ENCODE measurements at places on chromosomes 2 and 18. TPM values are rescaled to one million over a fixed set of nuclear protein-coding genes. Genes with fewer than 3 reads are reported as not detected.

GRCh38 chr18:31652357-31652756, 32.0 kb downstream of the B4GALT6 start:
- H3K4me1 ChIP-seq = no peaks in the 10 kb centered on the region
- no peak overlapping the region for H3K4me3 ChIP-seq
- H3K27me3 ChIP-seq = no peaks in the 10 kb centered on the region
- no peak for DNase-seq

GRCh38 chr2:46340740-46341420, 43.7 kb downstream of the EPAS1 start:
- H3K36me3 ChIP-seq = no peaks in the 10 kb centered on the region
- peaks cover 37% of the 10 kb centered on the region for H3K4me1 ChIP-seq
- H3K27ac ChIP-seq = peak overlapping the region; percentile 44
- no peak overlapping the region for H3K4me3 ChIP-seq

Gene SCYGR4
- polyA plus RNA-seq = not detected

DNA sequence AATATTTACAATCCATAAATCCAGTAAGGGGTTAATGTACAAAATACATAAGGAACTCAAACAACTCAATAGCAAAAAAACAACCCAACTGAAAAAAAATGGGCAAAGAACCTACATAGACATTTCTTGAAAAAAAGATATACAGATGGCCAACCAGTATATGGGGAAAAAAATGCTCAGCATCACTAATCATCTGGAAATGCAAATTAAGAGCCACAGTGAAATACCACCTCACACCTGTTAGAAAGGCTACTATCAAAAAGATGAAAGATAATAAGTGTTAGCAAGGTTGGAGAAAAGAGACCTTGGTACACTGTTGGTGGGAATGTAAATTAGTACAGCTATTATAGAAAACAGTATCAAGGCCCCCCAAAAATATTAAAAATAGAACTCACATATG, 14.6 kb downstream of the AP1S3 start:
- DNase-seq = no peak
- H3K27ac ChIP-seq = no peak overlapping the region
- H3K36me3 ChIP-seq = no peaks in the 10 kb centered on the region
- peaks cover 19% of the 10 kb centered on the region for H3K4me1 ChIP-seq
- no peak overlapping the region for H3K4me3 ChIP-seq

DNA sequence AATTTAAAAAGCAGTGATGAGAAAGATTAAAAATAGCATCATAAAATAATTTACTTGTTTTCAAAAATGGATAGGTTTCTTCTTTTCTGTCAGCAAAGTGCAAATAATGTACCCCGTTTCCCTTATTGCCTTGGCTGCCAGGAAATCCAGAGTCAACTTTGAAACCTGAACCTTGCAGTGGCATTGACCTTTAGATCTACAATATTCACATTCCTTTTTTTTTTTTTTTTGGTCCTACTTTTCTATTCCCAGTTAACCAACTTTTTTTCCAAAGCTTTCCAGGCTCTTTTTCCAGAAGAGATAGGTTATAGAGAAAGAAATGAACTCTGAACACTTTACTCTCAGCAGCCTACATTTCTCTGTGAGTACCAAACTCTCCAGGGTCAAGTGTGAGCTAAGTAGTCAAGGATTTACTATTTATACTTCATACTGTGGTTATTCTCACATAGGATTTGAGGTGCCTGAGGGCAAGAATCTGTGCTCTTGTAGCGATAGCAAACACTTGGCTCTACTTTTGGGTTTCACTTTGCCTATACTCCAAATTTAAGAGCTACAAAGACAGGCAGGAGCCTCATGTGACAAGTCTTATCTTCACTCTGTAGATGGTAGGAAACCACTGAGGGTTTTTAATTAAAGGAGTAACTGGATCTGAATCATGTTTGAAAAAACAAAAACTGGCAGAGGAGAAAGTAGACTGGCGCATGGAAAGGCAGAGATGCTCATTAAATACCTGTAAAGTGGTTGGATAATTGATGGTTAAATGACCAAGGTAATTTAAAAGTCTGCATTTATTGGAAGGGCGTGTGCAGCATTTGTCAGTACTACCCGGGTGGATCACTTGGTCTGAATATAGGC, 63.2 kb upstream of the TMEM17 start:
- DNase-seq = no peak
- no peaks in the 10 kb centered on the region for H3K36me3 ChIP-seq
- no peak overlapping the region for H3K4me3 ChIP-seq
- H3K27me3 ChIP-seq = peaks cover 10% of the 10 kb centered on the region
- H3K4me1 ChIP-seq = peaks cover 15% of the 10 kb centered on the region

- H3K27ac ChIP-seq = no peak overlapping the region
- no peak overlapping the region for H3K4me3 ChIP-seq
- H3K27me3 ChIP-seq = no peaks in the 10 kb centered on the region
- no peaks in the 10 kb centered on the region for H3K4me1 ChIP-seq
- no peak for DNase-seq
Measured at GRCh38 chr18:38307914-38308313, 742.3 kb upstream of the CELF4 start.

DNA sequence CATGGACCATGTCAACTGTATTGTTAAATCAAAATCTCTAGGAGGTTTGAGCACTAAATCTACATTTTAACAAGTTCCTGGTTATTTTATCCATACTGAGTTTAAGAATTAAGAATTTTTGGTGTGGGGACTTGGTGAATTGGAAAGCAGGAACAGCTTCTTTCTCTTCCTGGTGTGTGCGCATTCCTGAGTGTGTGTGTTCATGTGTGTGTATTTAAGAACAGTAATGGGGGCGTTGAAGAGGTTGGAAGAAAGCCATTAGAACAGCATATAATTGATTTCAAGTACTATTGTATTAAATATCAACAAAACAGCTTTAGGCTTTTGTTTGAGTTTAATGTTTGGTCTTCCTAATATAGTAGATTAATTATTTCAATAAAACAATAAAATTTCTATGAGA, 801.3 kb upstream of the ID2 start:
- no peak overlapping the region for H3K27ac ChIP-seq
- DNase-seq = no peak
- H3K36me3 ChIP-seq = no peaks in the 10 kb centered on the region
- H3K4me3 ChIP-seq = no peak overlapping the region
- H3K27me3 ChIP-seq = no peaks in the 10 kb centered on the region

Gene OTOS
- polyA plus RNA-seq = not detected

DNA sequence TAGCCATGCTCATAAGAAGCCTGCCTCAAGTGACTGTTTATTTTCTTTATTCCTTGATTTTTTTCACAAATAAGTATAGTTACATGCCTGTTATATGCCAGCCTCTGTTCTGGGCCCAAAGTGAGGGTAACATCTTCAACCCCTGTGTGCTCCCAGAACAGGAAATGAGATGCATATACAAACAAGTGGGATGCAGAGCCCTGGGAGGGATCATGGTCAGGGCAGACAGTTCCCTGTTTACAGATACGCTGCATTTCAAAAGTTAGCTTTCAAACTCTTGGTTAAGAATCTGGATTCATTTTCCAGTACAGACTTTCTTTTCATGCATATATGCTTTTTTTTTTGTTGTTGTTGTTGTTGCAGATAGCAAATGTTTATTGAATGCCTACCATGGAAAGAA, 24.4 kb downstream of the GPR39 start:
- no peak for DNase-seq
- H3K36me3 ChIP-seq = no peaks in the 10 kb centered on the region
- H3K4me1 ChIP-seq = no peaks in the 10 kb centered on the region
- no peak overlapping the region for H3K27ac ChIP-seq
- no peak overlapping the region for H3K4me3 ChIP-seq
- H3K27me3 ChIP-seq = no peaks in the 10 kb centered on the region

- no peak overlapping the region for H3K4me3 ChIP-seq
- no peaks in the 10 kb centered on the region for H3K36me3 ChIP-seq
- DNase-seq = no peak
- no peaks in the 10 kb centered on the region for H3K27me3 ChIP-seq
- no peak overlapping the region for H3K27ac ChIP-seq
- no peaks in the 10 kb centered on the region for H3K4me1 ChIP-seq
Measured at GRCh38 chr2:176895158-176895557, 317.4 kb upstream of the HNRNPA3 start.

DNA sequence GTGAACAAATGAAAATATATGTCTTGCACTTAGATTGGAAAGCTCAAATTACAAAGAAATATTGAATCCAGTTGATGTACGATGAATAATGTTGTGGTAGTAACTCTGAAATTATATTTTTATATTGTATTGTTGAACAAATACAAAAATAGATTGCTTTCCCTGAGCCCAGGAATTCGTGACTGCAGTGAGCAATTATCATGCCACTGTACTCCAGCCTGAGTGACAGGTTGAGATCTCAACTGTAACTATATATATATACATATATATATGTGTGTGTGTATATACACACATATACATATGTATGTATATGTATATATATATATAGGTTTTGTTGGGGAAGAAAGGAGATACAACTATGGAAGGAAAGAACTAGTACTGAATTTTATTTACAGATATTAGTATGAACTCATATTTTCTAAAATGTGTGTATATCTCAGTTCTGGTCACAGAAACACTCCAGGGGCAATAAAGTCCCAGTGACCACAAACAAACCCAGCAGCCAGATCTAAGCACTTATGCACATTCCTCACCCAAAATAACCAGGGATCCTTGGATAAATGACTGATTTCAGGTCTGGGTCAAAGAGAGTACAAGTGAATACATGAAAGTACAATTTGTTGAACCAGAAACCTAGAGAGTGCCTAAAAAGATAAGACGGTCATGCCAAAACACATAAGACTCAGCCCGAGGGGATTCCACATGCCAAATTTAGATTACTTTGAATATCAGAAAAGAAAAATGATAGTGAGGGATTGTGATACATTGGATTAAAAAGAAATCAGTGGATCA, 146.3 kb downstream of the TMX3 start:
- no peak for DNase-seq
- H3K27ac ChIP-seq = no peak overlapping the region
- H3K4me1 ChIP-seq = no peaks in the 10 kb centered on the region
- H3K36me3 ChIP-seq = no peaks in the 10 kb centered on the region
- no peaks in the 10 kb centered on the region for H3K27me3 ChIP-seq

Gene DNAJC5G
- polyA plus RNA-seq = not detected

Gene AQP12B
- 0.46 TPM for polyA plus RNA-seq

- no peak overlapping the region for H3K27ac ChIP-seq
- no peaks in the 10 kb centered on the region for H3K36me3 ChIP-seq
- H3K27me3 ChIP-seq = peaks cover 86% of the 10 kb centered on the region
- no peak for DNase-seq
Measured at GRCh38 chr2:173401716-173402326, 47.1 kb downstream of the CDCA7 start.

DNA sequence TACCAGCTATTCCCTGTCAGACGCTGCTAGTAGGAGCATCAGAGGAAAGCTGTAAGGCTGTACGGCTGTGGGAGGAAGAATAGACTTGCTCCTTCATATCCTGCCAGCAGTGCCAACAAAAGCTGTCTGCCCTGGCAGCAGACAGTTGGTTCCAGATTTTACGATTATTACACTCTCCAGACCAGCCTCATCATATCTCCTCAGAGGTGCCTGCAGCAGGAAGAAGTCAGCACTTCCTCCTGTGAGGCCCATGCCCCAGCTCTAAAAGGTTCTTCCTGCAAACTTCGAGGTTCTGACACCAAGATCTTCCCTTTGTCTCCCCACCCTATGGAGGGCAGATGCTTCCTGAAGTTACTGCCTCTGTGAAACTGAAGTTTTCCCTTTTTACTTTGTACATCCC, 537.7 kb upstream of the PKDCC start:
- DNase-seq = peak; percentile 4
- no peaks in the 10 kb centered on the region for H3K36me3 ChIP-seq
- no peak overlapping the region for H3K4me3 ChIP-seq

Gene OXER1
- 2.0 TPM for polyA plus RNA-seq

DNA sequence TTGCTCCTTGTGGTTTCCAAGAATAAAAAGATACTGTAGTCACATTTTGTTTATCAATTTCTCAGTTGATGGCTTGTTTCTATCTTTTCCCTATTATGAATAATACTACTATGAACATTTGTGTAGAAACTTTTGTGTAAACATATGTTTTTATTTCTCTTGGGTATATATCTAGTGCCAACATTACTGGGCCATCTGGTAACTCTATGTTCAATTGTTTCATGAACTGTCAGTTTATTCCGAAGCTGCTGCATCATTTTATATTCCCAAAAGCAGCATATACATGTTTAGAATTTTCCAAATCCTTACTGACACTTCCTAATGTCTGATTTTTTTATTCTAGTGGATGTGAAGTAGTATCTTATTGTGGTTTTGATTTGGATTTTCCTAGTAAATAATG, 737.6 kb upstream of the TMEFF2 start:
- DNase-seq = no peak
- H3K4me3 ChIP-seq = no peak overlapping the region
- H3K27me3 ChIP-seq = no peaks in the 10 kb centered on the region
- no peak overlapping the region for H3K27ac ChIP-seq

Gene COL4A4
- polyA plus RNA-seq = 0.15 TPM

- peaks cover 49% of the 10 kb centered on the region for H3K4me1 ChIP-seq
- H3K36me3 ChIP-seq = no peaks in the 10 kb centered on the region
- H3K4me3 ChIP-seq = no peak overlapping the region
- no peaks in the 10 kb centered on the region for H3K27me3 ChIP-seq
- no peak for DNase-seq
Measured at GRCh38 chr2:120228503-120228902, 5.3 kb upstream of the TMEM185B start.

DNA sequence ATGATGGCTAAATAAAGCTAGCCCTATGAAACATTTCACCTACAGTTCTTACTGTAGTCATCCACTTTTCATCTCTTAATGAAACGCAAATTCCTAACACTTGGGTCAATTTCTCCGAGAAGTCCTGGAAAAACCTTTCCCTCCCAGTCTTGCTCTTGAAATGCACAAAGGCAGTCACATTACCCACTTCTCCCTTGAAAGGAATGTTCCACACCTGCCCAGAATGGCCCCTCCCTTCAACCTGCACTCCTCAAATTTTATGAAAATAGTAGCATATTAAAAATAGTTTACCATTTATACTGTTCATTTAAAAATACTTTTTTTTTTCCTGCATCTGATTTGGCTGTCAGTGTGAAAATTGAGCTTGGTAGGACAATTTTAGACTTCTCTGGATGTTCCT, 64.7 kb upstream of the ACAA2 start:
- no peak overlapping the region for H3K27ac ChIP-seq
- no peaks in the 10 kb centered on the region for H3K27me3 ChIP-seq
- H3K36me3 ChIP-seq = peaks cover 4% of the 10 kb centered on the region
- no peak overlapping the region for H3K4me3 ChIP-seq
- DNase-seq = no peak

Gene HMSD
- 0.31 TPM for polyA plus RNA-seq

- no peak for DNase-seq
- H3K4me3 ChIP-seq = no peak overlapping the region
- H3K27me3 ChIP-seq = no peaks in the 10 kb centered on the region
- no peak overlapping the region for H3K27ac ChIP-seq
Measured at GRCh38 chr2:152420363-152420762, 85.4 kb downstream of the FMNL2 start.

- no peaks in the 10 kb centered on the region for H3K27me3 ChIP-seq
- H3K27ac ChIP-seq = no peak overlapping the region
Measured at GRCh38 chr18:32607816-32608215, 137.1 kb upstream of the GAREM1 start.

Gene PLGLB2
- 1.5 TPM for polyA plus RNA-seq

GRCh38 chr18:73099759-73100158, 232.0 kb upstream of the NETO1 start:
- H3K27ac ChIP-seq = no peak overlapping the region
- no peaks in the 10 kb centered on the region for H3K4me1 ChIP-seq
- DNase-seq = no peak

- H3K4me1 ChIP-seq = no peaks in the 10 kb centered on the region
- H3K36me3 ChIP-seq = peaks cover 3% of the 10 kb centered on the region
- no peak overlapping the region for H3K4me3 ChIP-seq
- no peak overlapping the region for H3K27ac ChIP-seq
- H3K27me3 ChIP-seq = no peaks in the 10 kb centered on the region
Measured at GRCh38 chr2:159968279-159968900, 94.0 kb downstream of the PLA2R1 start.

Gene LOXL3
- polyA plus RNA-seq = 0.76 TPM

All from stomach (tissue), 19 donors.